Stimulated activated CD8-positive, alpha-beta memory T cell treated with anti-CD3 and anti-CD28 coated beads, Interleukin-15, amount 100 ng/mL, for 48 hours (primary cell): ENCODE measurements at places on chromosomes 6 and 20.

- no peak for DNase-seq
Measured at GRCh38 chr6:26205625-26206574, 118.7 kb downstream of the HFE start.

- DNase-seq, result no peak
Measured at GRCh38 chr6:46221222-46221793, 50.5 kb upstream of the ENPP5 start.

DNA sequence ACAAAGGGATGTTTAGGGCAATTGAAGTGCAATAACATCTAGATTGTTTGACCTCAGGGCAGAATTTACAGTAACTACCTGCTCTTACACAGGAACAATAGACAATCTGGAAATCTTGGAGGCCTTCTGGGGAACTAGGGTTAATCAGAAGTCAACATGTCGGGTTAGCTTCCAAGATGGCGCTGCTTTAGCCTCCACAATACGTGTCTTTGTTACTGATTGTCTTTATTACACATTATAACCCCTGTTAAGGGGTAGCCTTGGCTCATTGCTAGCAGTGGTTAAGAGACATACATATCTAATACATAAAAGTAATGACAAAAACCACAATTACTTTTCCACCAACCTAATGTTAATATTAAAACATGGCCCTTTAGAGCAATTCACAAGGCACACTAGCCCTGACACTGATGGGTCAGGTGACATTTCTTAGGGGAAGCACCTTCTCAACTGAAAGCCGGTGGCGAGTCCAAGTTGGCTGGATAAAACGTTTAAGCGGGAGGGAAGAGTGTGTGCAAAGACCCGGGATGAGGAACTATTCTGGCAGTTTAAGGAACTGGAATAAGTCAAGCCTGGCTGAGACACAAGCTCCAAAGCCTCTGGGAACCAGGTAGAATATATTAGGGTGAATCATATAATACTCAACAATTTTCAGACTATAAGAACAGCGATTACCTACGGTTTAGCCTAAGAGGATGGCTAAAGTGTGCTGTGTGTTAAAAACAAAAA, 236.9 kb downstream of the BCAS1 start:
- no peak for DNase-seq

GRCh38 chr6:87199787-87200186, 44.4 kb downstream of the ZNF292 start:
- no peak for DNase-seq

DNA sequence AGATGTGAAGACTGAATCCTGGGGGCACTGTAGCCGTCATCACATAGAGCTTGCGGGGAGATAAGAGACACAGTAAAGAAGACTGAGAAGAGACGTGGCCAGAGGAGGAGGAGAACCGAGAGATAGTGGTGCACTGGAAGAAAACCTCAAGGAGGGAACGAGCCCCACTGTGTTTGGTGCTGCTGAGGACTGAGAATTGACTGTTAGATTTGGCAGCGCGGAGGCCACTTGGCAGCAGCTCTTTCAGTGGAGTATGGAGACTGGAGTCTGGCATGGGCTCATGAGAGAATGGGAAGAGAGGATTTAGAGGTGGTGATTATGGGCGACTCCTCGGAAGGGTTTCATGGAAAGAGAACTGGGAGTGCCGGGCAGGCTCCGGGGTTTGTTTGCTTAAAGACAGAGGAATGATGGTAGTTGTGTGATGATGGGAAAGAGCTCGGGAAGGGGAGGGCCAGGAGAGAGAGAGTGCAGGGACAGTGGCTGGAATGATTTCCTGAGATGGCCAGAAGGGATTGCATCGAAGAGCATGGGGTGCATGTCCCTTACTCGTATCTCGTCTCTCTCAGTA, 18.0 kb downstream of the CDYL start:
- DNase-seq, result no peak

DNA sequence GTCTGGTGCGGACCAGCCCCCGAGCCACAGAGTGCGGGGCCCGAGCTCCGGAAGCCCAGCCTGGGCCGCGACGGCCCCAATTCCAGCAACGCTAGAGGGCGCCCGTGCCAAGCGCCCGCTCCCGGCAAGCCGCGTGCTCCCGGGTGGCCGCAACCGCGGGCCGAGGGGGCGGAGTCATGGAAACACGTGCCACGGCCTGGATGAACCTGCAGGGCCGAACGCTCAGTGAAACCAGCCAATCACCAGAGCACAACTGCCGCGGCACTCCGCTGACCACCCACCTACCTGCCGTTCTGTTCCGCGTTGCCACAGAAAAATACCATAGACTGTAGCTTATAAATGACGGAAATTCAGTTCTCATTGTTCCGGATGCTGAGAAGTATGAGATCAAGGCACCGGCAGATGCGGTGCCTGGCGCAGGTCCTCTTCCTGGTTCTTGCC, 85.7 kb upstream of the FOXC1 start:
- DNase-seq, result peak; percentile 75

- no peak for DNase-seq
Measured at GRCh38 chr6:36977470-36977941, 8.5 kb downstream of the MTCH1 start.

DNA sequence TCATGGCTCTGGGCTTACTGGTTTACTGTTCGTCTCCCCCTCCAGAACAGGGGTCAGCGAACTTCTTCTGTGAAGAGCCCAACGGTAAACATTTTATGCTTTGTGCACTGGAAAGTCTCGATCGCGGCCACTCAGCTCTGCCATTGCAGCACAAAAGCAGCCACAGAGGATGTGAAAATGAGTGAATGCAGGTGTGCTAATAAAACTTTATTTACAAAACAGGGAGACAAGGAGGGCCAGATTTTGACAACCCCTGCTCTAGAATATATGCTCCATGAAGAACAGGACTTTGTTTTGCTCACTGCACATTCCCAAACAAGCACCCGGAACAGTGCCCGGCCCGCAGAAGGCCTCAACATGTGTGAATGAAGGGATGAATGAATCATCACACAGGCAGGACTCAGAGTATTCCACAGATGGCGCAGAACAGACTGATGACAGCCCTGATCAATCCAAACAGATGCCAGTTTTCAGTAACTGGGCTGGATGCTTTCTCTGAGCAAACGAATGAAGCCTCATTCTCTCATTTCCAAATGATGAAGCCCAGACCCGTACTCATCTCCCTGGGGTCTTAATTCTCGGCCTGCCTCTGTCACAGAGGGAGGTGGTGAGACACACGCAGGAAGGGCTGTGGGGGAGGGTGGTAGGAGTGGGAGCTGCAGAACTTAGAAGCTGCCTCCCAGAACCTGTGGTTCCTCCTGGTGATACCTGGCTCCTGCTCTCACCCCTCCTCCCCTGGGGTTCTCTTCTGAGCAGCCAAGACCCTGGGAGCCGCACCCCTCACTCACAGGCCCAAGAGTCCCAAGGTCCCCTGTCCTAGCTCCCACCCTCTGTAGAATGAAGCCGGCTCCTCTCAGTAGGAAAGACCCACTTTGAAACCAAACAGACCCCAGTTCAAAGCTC, 196.4 kb downstream of the PREX1 start:
- no peak for DNase-seq

DNA sequence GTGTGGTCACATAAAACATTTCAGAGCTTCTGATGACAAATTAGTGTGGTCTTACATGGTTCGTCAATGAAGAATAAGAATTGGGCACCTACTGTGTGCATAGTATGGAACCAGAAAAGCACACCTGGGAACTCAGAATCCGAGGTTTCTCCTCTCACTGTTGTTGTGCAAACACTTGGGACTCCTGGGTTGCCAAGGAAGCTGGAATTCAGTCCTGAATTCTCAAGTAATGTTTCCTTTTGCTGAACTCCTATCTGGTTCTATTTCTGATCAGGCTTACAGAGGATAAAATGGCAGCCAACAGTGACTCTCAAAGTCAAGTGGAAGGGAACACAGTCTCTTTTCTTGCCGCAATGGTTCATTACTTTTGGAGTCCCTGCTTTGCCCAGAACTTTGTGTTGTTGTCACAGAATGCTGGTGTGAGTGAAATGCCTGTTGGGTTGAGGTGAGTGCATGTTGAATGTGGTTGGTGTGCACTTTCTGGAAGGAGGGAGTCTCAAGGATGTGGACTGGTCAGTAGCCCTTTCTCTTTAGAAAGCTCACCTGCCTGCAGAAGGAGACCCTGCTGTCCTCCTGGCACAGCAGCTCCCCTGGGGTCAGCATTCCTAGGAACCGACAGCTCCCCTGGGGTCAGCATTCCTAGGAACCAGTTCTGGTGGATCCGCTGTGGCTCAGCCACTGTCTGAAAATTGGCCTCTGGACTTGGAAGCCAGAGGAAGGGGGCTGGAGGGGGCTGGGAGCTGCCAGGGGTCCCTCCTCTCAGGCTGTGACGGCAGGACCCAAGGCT, 1.4 kb downstream of the UNC93A start:
- no peak for DNase-seq

- DNase-seq, result peak; percentile 66
Measured at GRCh38 chr6:27374824-27375612, 13.5 kb upstream of the ZNF391 start.

- no peak for DNase-seq
Measured at GRCh38 chr6:34374508-34374907, 18.0 kb downstream of the NUDT3 start.

DNA sequence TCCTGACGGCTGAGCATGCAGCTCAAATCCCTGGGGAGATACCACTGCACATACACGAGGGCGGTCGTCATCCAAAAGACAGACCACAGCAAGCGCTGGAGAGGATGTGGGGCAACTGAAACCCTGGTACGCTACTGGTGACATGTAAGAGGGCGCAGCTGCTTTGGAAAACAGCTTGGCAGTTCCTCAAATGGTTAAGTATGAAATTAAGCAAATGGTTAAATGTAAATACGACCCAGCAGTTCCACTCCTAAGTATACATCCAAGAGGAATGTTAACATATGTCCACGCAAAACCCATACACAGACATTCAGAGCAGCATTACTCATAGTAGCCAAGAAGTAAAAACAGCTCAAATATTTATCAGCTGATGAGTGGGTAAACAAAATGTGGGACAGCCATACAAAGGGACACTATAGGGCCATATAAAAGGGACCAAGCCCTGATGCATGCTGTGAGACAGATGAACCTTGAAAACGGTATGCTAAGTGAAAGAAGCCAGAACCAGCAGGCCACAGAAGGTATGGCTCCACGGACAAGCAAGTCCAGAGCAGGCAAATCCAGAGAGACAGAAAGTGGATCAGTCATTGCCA, 38.5 kb downstream of the RIPOR3 start:
- no peak for DNase-seq

DNA sequence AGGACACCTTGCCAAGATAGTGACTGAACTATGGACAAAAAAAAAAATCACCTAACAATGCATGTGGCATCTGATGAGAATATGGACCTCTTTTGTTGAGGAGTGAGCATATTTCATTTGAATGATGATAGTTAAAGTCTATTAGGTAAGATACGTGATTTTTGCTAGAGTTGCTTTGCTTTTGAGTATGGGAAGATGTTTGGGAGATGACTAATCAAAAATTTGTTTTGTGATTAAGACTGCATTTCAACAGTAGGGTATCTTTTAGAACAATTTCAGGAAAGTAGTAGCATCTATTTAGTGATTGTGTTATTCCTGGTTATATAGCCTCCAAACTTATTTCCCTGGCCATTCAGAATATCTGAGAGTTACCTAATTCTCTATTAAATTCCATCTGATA, 878.6 kb upstream of the CITED2 start:
- DNase-seq, result no peak

DNA sequence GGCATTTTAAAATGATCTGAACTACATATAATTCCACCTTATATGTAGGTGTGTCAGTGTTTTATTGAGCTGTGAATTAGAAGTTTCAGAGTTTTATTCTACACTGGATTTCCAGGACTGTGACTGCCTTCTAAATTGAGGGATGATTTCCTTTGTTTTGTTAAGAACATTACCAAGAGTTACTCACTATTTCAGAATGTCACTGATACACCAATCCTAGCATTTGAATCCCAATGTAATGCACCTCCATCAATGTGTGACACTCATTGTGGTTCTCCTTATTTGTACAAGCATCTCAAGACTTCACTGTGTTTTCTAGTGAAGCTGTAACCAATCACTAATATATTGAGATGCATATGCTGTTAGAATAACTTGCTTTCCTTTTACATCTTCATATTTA, 86.8 kb downstream of the PLCB1 start:
- DNase-seq, result no peak

DNA sequence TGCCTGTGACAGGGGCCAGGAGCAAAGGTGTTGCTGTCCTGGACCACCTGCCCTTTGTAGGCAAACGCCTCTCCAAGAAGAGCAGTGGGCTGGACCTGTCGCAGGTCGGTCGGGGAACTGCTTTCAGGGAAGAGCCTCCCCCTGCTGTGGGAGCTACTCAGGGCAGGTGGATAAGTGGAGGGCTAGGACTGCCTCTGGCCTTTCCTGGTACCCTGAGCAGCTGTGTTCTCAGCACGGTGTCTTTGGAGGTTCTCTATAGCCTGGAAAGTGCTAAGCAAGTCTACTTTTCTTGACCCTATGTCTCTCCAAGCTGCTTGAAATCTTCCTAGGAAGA, 35.0 kb downstream of the BPIFB1 start:
- DNase-seq, result no peak

DNA sequence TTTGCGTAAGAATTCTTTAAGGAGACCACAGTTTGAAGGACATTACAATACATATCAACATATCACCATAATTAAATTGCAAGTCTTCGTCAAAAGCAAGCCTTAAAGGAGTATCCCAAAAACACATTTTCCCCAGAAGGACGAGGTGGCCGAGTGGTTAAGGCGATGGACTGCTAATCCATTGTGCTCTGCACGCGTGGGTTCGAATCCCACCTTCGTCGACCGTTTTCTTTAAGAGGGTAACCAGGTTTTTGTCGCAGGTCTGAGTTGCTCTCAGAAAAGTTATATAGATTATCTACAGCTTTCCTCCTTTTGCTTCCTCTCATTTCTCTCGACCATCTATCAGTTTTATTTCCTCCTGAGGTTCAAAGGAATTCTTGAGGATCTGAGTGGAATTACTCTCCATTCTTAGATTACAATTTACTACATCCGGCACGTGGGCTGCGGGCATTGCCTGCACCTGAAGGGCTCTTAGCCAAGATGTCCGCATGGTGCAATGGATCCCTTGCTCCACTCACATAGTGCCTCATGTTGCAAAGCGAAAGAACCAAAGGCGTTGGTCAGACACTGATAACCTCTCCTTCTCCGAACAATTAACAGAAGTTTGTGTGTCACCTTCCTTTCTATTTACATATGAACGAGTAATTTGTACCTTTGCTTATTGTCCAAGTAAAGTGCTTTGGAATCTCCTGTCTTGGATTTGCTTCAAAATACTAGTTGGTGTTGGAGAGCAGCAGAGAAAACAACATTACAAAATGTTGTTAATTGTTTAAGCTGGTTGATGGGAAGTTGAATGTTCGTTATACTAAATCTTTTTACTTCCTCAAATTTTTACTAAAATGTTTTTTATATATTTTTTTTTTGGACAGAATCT, 14.0 kb downstream of the POM121L2 start:
- DNase-seq, result peak; percentile 25

DNA sequence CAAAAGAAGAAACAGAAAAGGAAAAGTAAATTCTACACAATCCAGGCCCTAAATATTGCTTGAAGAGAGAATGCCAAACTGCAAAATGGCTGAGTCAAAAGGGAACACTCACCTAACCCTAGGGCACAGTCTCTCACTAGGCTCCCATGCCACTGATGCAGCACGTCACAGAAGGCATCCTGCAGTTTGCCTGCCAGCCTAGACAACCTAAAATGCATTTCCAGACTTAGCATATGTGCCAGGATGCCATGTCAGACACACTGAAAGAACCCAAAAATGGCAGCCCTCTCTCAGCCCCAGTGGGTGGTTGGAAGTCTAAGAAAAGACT, 10.6 kb upstream of the SIRPD start:
- DNase-seq, result no peak

- no peak for DNase-seq
Measured at GRCh38 chr6:146289816-146290588, 253.6 kb upstream of the RAB32 start.
